Activated CD8-positive, alpha-beta T cell treated with anti-CD3 and anti-CD28 coated beads for 36 hours (primary cell): ENCODE measurements at places on chromosomes 13 and 19. TPM values are rescaled to one million over a fixed set of nuclear protein-coding genes. Genes with fewer than 3 reads are reported as not detected.

CLDN10 gene
- total RNA-seq: not detected

NLRP9 gene
- total RNA-seq: not detected

CLEC17A gene
- total RNA-seq: 0.83 TPM

INSL3 gene
- total RNA-seq: 5.9 TPM

KRTDAP gene
- total RNA-seq: not detected

MRPS12 gene
- total RNA-seq: 80.1 TPM

DNA sequence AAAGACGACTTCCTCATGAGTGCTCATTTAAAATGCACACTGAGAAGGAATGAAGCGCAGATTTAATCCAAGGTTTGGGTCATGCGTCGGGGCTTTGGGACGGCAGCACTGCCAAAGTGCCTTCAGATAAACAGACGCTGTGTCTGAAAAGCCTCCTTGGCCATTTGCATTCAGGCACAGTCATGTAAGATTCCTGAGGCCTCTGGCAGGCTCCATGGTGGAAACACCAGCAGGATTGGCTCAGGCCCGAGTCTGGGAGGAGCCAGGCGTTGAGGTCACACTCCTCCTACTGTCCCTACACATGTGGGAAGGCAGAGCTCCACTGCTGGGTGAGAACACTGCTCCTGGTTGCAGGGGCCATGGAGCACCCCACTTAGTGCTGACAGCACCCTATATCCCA is 113.3 kb upstream of the KL start:
- H3K27ac ChIP-seq: no peak overlapping the region
- no peak for DNase-seq
- H3K27me3 ChIP-seq: no peaks in the 10 kb centered on the region
- H3K4me3 ChIP-seq: no peak overlapping the region
- no peaks in the 10 kb centered on the region for H3K36me3 ChIP-seq
- H3K4me1 ChIP-seq: peaks cover 23% of the 10 kb centered on the region

- H3K36me3 ChIP-seq: no peaks in the 10 kb centered on the region
- no peaks in the 10 kb centered on the region for H3K27me3 ChIP-seq
- H3K27ac ChIP-seq: no peak overlapping the region
- H3K4me3 ChIP-seq: no peak overlapping the region
- no peaks in the 10 kb centered on the region for H3K4me1 ChIP-seq
Measured at GRCh38 chr13:88136098-88136790, 465.1 kb downstream of the SLITRK5 start.

DNA sequence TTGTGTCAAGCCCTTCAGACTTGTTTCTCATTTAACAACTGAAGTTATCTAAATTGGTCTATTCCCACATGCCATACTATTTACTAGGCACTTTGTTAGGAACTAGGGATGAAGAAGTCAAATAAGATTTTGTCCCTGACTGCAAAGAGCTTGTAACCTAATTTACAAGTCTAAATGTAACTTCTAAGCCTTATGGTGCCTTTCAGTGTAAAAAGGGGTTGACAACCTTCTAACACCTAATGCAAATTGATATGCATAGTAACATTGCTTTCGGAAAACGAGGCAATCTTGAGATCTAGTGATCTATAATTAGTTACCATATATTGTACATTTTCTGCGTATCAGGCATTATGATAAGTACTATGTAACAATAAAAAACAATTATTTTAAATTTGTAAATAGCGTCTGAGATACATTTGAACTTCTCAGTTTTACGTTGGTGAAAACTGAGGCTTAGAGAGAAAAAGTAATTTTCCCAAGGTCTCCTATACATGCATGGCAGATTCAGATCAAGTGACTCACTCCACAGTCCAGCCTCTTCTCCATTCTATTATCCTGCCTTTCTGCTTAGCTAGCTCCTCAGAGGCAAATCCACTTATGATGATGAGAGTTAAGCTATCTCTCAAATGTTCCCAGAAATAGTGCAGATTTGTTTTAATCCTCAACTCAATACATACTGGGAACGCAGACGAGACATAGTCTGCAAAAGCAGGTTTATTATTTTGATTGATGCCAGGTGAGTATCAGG is 764.9 kb upstream of the SLITRK5 start:
- no peaks in the 10 kb centered on the region for H3K27me3 ChIP-seq
- no peaks in the 10 kb centered on the region for H3K36me3 ChIP-seq
- DNase-seq: no peak
- no peak overlapping the region for H3K27ac ChIP-seq
- H3K4me1 ChIP-seq: no peaks in the 10 kb centered on the region

DNA sequence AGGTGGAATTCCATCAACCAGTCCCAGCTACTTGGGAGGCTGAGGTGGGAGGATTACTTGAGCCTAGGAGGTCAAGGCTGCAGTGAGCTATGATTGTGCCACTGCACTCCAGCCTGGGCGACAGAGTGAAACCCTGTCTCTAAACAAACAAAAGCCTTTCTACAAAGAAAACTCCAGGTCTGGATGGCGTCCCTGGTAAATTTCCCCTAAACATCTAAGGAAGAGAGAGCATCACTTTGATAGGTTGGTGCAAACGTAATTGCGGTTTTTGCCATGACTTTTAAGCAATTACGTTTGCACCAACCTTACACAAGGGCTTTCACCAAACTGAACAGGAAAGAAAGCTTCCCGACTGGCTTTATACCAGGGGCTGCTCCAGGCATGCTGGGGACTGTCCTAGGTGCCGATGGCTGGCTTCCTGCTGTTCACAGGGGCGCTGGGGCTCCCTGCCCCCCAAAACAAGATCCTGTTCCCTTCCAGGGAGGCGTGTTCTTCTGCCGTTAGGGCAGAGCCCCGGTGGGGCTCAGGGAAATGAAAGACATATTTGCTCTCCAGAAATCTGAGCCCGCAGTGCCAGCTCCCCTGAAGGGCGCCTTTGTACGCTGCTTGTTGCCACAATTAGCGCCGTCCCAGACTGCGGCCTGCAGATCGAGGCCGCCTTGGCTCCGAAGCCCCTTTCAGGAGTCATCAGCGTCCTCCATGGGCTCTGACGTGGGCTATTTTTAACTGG is 38.7 kb upstream of the KLF2 start:
- no peak overlapping the region for H3K27ac ChIP-seq
- peaks cover 30% of the 10 kb centered on the region for H3K4me1 ChIP-seq
- peaks cover 12% of the 10 kb centered on the region for H3K27me3 ChIP-seq
- no peaks in the 10 kb centered on the region for H3K36me3 ChIP-seq
- H3K4me3 ChIP-seq: no peak overlapping the region

DNA sequence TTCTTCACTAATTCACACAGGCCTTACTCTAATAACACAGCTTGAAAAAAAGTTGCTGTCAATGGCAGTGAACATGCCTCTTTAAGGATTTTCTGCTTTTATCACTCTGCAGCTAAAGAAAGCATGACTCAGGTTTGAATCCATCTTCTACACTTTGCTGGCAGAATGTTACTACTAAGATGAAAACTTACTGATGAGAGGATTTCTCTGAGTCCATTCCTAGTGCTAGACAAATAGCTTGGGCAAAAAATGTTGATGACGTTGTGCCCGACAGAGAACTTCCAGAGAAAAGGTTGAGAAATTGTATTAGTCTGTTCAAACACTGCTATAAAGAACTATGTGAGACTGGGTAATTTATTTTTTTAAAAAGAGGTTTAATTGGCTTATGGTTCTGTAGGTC is 572.0 kb downstream of the IRS2 start:
- no peak overlapping the region for H3K4me3 ChIP-seq
- H3K27ac ChIP-seq: no peak overlapping the region
- DNase-seq: no peak
- no peaks in the 10 kb centered on the region for H3K36me3 ChIP-seq
- H3K27me3 ChIP-seq: peaks cover 4% of the 10 kb centered on the region

GRCh38 chr13:33383724-33384577 is 98.4 kb upstream of the STARD13 start:
- DNase-seq: no peak
- no peaks in the 10 kb centered on the region for H3K36me3 ChIP-seq
- H3K4me1 ChIP-seq: no peaks in the 10 kb centered on the region
- no peak overlapping the region for H3K4me3 ChIP-seq
- H3K27me3 ChIP-seq: peaks cover 4% of the 10 kb centered on the region

- H3K36me3 ChIP-seq: peaks cover 13% of the 10 kb centered on the region
- peaks cover 5% of the 10 kb centered on the region for H3K4me1 ChIP-seq
- no peak for DNase-seq
- H3K27ac ChIP-seq: no peak overlapping the region
Measured at GRCh38 chr13:111265701-111266035, 54.8 kb upstream of the TEX29 start.

- no peaks in the 10 kb centered on the region for H3K36me3 ChIP-seq
- peak overlapping the region; percentile 73 for H3K27ac ChIP-seq
- no peaks in the 10 kb centered on the region for H3K27me3 ChIP-seq
- peak overlapping the region; percentile 26 for H3K4me3 ChIP-seq
- peaks cover 21% of the 10 kb centered on the region for H3K4me1 ChIP-seq
Measured at GRCh38 chr19:13206587-13206986, 56.4 kb downstream of the IER2 start.

- no peak overlapping the region for H3K27ac ChIP-seq
- no peaks in the 10 kb centered on the region for H3K36me3 ChIP-seq
- no peaks in the 10 kb centered on the region for H3K4me1 ChIP-seq
- H3K27me3 ChIP-seq: peaks cover 8% of the 10 kb centered on the region
- no peak overlapping the region for H3K4me3 ChIP-seq
- no peak for DNase-seq
Measured at GRCh38 chr13:110348309-110349105, 41.4 kb downstream of the COL4A2 start.

DNA sequence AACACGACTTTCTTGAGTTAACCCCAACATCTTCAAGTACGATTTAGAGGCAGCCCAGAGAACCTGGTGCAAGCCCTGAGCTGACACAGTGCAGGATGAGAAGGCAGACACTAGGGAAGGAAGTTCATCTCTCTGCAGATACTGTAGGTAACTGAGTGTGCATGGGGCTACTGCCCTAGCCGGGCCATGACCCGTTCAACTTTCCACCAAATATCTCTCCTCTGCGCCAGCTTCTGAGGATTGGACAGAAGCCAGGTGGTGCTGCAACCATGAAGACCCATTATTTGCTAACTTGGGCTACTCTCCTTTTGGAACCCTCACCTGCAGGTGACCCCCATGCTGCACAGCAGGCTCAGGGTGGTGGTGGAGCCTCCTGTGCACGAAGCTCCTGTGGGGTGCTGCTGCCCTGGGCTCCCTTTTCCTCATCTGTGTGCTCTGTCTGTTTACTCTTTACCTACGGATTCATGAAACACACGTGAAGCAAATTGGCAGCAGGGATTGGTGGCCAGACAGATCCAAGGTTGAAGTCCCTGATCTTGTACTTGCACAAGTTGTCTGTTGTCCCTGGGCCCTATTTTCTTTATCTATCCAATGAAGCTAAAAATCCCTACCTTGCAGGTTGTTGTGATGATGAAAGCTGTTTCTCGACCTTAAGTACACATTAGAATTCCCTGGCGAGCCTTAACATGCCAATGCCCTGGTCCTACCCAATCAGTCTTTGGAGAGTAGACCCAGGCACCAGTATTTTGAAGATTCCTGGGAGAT is 227.8 kb downstream of the LACC1 start:
- DNase-seq: no peak
- peaks cover 6% of the 10 kb centered on the region for H3K27me3 ChIP-seq
- H3K4me1 ChIP-seq: peaks cover 3% of the 10 kb centered on the region
- H3K36me3 ChIP-seq: no peaks in the 10 kb centered on the region
- no peak overlapping the region for H3K4me3 ChIP-seq
- no peak overlapping the region for H3K27ac ChIP-seq

DNA sequence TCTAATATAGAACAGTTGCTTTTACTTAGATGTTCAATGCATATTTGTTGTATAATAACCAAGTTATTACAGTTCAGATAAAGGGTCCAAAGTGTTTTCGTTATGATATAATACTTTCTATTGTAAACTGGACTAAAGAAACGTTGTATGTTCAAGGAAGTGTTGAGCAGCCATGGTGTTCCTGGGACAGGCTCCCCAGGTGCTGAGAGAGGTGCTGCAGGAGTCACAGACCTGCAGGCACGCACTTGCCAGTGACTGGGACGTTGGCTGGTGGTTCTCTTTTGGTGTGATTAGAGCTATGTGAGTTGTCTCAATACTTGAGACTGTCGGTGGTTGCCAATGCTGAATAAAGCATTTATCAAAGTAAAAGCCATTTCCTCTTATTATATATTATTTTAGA is 9.5 kb downstream of the ING1 start:
- no peak for DNase-seq
- H3K27me3 ChIP-seq: no peaks in the 10 kb centered on the region
- peaks cover 32% of the 10 kb centered on the region for H3K4me1 ChIP-seq
- H3K4me3 ChIP-seq: no peak overlapping the region
- no peak overlapping the region for H3K27ac ChIP-seq

DNA sequence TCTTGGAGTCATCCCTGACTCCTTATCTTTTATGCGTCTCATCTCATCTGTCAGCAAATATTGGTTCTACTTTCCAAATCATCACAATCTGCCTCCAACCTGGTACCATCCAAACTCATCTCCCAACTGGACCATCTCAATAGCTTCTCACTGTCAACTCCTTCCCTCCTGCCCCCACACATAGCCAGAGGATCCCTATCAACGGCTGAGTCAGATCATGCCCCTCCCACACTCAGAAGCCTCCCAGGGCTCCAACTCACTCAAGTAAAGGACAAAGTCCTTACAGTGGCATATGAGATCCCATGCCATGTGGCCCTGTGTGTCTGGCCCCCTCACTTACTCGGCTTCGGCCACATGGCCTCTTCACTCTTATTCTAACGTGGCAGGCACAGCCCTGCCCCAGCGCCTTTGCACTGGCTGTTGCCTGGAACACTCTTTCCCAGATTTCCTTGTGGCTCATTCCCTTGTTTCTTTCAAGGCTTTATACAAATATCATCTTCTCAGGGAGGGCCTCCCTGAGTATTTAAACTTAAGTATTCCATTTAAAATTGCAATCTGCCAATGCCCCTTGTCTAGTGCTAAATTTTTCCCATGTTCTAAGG is 4.3 kb downstream of the SPRED3 start:
- peaks cover 5% of the 10 kb centered on the region for H3K36me3 ChIP-seq
- H3K4me1 ChIP-seq: peaks cover 28% of the 10 kb centered on the region
- H3K27me3 ChIP-seq: peaks cover 24% of the 10 kb centered on the region
- H3K4me3 ChIP-seq: no peak overlapping the region

DNA sequence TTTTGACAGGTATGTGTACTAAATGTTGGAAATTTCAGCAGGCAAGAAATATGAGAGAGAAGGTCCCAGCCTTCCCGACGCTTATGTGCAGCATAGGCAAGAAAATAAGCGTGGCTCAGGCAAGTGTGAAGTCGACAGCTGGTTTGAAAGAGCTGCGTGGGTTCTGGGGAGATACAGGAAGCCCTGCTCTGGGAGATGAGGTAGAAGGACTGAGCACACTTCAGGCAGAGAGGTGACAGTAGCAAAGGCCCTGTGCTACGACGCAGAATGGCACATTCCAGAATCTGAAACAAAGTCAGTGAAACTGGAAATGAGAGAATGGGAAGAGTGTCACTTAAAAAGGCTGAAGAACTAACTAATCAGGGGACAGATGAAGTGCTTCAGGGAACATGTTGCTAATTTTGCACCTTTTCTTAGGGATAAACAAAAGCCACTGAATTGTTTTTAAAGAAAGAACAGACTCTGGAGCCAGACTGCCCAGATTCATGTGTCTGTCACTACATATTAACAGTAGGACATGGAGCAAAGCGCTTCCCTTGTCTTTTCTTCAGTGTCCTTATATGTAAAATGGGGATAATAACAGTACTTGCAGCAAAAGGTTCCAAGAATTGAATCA is 160.1 kb downstream of the SPRY2 start:
- H3K27ac ChIP-seq: no peak overlapping the region
- H3K36me3 ChIP-seq: no peaks in the 10 kb centered on the region
- no peak for DNase-seq
- no peaks in the 10 kb centered on the region for H3K4me1 ChIP-seq
- H3K27me3 ChIP-seq: no peaks in the 10 kb centered on the region
- no peak overlapping the region for H3K4me3 ChIP-seq
